ENCODE measurements at places on chromosomes 7 and 10.

DNA sequence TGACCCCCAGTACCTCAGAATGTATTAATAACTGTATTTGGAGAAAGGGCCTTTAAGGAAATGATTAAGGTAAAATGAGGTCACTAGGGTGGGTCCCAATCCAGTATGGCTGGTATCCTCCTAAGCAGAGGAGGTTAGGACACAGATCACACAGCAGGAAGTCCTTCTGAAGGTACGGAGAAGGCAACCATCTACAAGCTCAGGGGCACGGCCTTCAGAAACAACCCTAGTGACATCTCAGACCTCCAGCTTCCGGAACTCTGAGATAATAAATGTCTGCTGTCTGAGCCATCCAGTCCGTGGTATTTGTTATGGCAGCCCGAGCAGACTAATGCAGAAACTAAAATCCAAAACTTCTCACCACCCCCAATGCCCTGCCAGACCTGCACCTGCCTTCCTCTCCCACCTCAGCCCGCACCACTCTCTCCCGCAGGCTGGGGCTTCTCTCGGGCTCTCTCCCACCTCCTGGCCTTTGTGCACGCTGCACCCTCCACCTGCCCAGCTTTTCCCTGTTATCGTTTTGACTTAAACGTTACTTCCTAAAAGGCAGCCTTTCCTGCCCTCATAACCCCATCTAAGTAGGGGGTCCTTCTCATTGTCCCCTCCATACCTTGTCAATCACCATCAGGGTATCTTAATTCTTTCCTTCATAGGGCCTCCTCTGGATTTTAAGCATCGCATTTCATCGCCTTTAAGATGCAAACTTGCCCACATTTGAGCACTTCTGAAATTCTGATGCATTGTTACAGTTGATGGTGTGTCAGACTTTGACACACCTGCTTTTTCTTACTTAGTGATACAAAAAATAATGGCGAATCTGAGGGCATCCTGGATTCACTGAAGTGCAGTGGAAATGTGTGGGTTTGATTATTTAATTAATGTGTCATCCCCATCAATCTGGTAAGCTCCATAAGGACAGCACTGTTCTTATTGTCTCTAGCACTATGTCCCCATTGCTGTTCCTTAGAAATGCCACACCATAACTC lies 32.2 kb upstream of the AQP1 start:
- peak; percentile 85 for DNase-seq

DNA sequence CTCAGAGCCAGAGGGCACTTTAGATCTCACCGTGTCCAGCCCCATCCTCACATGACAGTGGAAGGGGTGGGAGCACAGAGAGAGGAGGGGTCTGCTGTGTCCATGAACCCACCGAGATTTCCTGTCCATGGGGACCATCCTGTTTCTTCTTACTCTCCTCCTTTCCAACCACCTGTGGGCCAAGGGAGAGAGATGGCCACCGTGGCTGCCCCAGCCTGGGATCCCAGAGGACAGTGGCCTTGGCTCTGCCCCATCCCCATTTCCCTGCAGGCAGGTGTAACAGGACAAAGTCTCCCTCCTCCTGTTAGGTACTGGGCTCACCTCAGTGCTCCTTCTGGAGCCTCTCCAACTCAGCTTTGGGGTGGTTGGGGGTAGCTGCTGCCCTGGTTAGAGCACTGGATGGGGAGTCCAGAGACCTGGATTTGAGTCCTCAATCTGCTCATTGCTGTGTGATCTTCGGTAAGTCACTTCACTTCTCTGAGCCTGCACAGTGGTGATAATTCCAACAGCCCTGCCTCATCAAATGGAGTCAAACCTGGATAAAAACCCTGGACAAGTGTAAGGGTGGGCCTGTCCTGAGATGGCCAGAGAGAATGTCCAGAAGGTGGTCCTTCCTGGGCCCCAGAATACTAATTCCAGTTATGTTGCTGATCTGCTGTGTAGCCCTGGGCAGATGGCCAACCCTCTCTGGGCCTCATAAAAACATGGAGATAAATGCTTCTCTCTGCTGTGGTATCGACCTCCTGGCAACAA lies 17.8 kb upstream of the PCBD1 start:
- no peak for DNase-seq

DNA sequence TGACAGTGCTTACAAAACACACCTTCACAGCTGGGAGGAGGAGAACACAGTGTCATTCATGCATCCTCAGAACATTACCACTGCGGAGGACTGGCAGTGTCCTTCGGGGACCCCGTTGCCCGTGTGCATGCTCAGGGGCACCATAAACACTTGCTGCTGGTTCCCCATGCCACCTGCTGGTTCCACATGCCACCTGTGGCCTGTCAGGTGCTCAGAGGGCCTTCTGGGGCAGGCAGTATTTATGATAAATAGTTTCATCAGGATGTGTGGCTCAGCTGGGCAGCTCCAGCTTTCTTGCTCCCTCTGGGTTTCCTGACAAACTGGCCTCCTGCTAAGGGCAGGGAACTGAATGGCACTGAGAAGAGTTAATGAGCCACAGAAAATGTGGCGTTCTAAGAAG lies 32.1 kb downstream of the CELF2 start:
- DNase-seq, result no peak

- DNase-seq, result no peak
These were observed 739 bp upstream of the CCDC186 start for GRCh38 chr10:114174695-114175188.

- DNase-seq, result peak; percentile 23
These were observed 987 bp downstream of the INA start for GRCh38 chr10:103277713-103278536.

- DNase-seq, result no peak
These were observed 1262.6 kb upstream of the SORCS1 start for GRCh38 chr10:108427146-108427545.

GRCh38 chr7:65992526-65992925 lies 10.5 kb upstream of the GUSB start:
- no peak for DNase-seq

GRCh38 chr10:49153971-49154370 lies 20.1 kb upstream of the FAM170B start:
- DNase-seq, result no peak

DNA sequence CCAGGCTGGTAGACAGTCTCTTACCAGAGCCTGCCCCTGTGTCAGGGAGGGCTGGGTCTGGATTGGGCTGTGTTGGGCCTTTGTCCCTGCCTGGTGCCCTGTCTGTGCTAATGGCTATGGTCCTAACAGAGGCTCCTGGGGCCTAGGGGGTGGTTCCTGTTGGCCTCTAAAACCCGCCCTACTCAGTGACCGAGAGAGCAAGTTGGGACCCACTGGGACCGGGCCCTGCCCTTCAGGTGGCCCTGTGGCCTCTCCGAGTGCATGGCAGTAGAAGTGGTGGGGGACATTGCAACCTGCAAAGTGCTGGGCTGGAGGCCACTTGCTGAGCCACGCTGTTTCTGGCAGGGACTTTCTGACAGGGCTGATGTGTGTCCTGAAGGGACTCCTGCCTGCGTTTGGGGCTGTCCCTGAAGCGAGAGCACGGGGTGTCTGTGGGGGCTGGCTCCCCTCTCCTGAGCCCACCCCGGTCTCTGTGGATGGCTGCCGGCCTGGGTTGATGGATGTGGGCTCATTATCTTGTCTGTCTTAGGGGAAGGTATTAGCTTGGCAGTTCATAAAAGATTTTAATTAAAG lies 56.2 kb downstream of the GLRX3 start:
- no peak for DNase-seq

GRCh38 chr7:107659666-107660065 lies 962 bp upstream of the SLC26A4 start:
- DNase-seq, result peak; percentile 8

DNA sequence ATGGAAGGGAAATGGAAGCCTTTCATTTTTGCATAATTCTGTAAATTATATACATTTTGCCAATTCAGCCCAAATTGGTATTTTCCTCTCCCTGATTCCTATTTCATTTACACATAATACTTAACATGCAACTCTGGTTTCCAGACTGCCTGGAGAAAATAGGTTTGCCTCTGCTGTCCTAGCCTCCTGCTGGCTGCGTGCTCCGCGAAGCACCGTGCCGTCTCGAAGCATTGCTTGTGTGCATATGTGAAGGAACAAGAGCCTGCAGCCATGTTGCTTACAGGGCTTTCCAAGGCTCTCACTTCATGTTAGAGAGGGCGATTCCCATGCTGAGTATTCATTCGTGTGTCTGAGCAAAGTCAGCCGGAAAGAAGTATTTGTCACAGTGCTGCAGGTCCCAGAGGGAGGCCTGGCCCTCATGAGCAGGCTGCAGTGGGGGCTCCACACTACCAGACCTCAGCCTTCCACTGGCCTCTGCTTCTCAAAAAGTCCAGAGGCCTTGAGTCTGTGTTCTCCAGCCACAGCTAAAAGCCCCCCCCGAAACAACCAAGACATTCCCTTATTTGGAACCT lies 66.5 kb downstream of the CLRN3 start:
- DNase-seq, result no peak

- no peak for DNase-seq
These were observed 11.6 kb downstream of the PDLIM1 start for GRCh38 chr10:95279042-95279820.

DNA sequence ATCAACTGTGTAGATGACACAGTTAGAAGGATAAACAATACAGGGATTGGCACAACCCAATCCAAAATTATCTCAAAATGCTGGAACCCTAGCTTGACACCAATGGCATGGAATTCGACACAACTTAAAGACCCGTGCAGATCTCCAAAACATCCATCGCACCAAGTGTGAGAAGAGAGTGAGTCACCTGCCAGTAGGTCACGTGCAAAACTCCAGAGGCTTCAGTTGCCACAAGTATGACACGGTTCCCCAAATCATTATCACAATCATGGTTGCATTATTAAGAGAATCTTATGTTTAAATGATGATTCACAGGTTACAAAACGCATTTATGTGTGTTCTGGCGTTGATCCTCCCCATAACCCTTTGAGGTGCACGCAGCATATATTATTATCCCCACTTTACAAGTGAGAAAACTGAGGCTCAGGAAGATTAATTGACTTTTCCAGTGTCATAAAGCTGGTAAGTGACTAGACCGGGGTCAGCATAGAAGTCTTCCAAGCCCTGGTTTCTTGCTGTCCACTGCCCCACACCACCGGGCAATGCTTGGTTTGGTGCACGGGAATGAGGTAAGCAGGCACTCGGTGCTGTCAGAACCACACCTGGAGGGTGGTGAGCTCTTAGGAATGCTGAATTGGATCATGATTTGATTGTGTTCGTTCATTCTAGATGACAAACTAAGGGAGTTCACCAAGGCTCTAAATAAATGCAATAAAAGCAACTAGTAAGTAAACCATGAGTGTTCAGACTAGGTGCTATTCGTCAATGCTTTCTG lies 23.6 kb upstream of the STK17A start:
- no peak for DNase-seq

DNA sequence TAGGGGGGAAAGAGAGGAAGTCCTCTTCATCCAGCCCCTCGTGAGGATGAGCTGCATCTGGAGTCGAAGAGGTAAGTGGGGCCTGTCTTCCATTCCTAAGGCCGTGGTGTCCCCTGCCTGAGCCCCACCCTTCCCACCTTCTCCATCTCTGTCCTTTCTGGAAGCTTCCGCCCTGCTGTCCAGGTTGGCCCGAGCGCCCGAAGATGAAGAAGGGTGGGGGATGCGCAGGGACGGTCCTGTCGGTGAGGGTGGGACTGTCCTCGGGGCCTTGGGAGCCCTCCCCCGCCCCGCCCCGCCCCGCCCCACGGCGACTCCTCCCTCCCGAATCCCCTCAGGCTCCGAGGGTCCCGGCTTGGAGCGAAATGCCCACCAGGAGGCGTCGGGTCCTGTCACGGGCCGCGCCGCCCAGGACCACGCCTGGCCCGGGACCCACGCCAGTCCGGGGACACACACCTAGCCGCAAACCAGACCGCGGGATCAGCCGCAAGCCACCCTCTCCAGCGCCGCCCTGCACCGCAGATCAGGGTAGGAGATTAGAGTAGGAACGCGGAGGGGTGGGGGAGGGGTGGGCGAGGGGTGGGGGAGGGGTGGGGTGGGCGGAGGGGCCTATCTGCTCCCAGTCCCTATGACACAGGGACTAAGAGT lies 15.3 kb downstream of the GPRIN2 start:
- peak; percentile 74 for DNase-seq

DNA sequence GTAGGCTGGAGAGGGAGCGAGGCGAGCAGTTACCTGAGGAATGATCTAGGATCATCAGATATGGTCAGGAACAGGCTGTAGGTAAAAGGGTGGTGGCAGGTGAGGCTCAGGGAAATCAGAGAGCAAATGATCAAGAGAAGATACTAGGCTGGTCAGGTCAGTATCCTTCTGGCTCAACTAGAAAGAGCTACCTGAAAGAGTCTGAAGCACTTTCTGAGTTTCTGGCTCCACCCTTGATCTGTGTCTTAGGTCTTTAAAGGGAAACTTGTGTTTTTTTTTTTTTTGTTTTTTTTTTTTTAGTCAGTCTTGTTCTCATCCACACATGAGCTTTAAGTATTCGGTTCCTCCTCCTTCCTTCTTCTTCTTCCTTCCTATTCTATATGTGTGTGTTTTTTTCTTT lies 10.5 kb downstream of the ADAM22 start:
- DNase-seq, result no peak

All from ELF-1 (cell line).